ENCODE measurements at places on chromosomes 1 and 21.

DNA sequence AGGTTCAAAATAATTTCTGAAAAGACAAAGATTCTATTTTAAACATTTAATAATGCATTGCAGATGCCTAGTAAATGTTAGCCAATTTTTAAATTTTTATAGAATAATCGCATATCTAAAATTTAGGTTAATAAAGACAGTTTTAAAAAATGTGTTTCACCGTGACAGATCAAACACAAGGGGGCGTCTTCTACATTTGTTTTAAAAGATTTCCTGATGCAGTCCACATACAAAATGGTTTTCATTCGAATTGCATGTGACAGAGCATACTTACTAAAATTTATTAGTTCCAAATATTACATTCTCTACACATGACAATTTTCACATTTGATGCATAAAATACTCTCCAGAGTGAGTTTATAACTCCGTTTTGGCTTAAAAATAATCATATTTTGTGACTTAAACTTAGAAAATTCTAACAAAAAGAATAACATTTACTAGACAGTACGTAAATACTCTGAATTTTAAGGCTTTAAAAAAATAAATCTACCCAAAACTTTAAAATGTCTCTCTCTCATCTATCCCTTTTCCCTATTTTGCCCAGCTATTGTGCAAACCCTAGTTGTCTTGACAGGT lies 75.5 kb downstream of the ADAMTS1 start:
- DNase-seq = no peak

GRCh38 chr1:175459591-175460238 lies 267.1 kb upstream of the KIAA0040 start:
- DNase-seq = no peak

DNA sequence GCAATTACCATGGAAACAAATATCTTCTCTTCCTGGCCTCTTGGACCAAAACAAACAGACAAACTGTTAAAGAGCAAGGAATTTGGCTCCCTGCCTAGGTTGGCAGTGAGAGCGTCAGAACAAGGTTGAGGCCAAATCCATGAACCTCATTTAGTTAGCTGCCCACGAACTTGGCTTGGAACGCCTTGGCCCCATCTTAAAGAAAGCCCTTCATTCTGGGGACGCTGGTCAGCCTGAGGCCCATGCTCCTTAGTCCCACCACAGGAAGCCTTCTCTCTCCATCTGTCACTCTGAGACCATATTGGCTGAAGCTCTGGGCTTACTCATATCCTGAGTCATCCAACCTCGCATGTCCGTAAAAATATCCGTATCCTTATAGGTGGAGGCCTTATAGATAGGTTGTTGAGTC lies 62.4 kb upstream of the DIRAS3 start:
- no peak for DNase-seq

- no peak for DNase-seq
These were observed 137.6 kb downstream of the ZMYM4 start for GRCh38 chr1:35406103-35406502.

DNA sequence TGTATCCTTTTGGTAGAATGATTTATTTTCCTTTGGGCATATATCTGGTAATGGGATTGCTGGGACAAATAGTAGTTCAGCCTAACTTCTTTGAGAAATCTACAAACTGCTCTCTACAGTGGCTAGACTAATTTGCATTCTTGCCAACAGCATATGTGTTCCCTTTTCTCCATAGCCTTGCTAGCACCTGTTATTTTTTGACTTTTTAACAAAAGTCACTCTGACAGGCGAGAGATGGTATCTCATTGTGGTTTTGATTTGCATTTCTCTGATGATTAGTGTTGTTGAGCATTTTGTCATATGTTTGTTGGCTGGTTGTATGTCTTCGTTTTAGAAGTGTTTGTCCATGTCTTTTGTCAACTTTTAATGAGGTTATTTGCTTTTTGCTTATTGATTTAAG lies 99.8 kb downstream of the UCK2 start:
- DNase-seq = no peak

DNA sequence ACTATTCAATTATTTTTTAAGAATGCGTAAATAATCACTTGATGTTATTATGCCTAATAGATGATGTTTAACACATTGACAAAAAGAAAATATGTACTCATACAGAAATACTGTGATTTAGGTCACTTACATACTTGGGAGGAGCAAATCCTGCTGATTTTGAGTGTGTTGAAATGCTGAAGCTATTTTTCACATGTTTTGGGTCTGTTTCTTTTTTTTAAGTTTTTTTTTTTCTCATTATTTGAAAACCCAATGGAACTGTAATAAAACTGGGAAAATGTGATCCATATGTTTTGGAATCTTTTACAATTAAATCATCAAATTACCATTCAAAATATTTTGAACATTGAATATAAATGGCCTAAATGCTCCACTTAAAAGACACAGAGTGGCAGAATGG lies 366.2 kb upstream of the ADAMTS5 start:
- DNase-seq = no peak

DNA sequence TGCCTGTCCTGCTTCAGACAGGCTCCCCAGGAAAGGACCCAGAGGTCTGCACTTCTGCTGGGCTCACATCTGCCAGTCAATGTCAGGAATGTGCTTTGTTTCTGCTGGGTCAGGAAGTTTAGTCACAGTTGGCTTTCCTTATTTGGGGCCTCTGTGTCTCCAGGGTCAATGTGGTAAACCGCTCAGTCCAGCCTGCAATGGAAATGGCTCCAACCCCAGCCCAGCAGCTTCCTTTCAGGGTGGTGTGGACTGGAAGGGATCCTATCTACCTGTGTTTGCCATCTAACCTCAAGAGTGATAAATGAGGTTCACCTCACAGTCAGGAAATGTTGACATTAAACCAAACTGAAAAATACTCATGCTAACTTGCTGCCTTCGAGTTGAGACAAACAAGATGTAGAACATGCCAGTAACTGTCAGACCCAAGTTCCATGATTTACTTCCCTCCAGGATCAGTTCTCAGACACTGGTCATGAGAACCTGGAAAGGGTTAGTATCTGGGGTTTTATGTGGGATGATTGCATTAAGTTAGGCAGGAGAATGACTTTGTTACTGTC lies 20.3 kb downstream of the ENO1 start:
- no peak for DNase-seq

GRCh38 chr1:159867664-159868026 lies 5.2 kb upstream of the VSIG8 start:
- DNase-seq = peak; percentile 92

DNA sequence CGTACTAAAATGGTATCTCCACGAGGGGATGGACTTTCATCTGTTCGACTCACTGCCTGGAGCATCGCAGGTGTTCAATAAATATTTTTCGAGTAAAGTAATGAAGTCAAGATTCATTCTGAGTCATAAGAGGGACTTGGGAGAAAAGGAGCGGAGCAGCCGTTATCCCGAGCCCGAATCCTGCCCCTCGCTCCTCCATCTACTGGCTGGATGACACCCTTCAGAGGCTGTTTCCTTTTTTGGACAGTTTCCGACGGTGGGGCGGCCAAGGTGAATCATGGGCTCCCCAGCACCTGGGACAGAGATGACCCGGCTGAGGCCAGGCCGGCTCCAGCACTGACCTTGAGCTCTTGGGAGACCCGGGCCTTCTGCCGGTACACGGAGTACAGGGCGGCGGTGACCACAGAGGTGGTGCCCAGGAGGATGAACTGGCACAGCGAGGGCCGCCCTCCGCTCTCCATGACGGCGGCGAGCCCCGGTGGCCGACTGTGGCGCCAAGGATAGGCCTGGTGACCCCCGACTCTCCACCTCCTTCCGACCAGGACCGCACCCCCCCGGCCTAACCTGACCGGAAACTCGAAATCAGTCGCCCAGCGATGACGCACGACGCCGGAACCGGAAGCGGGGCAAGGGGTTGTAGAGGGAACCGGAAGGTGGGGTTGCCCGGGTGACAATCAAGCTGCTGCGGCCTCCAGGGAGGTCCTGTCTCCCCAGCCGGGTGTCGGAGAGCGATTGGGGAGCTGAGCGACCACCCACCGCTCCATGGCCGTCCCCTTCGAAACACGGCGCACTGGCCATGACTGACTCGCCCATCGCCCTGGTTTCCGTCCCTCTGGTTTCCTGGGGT lies at the start of gene MUL1:
Gene MUL1, minus strand, starts transcription at position 588 of the 847 bp plus-strand sequence. Its CDS starts 127 bp downstream, at position 461.
- DNase-seq = peak; percentile 66

- DNase-seq = no peak
These were observed 12.1 kb downstream of the PARP1 start for GRCh38 chr1:226395753-226396152.

DNA sequence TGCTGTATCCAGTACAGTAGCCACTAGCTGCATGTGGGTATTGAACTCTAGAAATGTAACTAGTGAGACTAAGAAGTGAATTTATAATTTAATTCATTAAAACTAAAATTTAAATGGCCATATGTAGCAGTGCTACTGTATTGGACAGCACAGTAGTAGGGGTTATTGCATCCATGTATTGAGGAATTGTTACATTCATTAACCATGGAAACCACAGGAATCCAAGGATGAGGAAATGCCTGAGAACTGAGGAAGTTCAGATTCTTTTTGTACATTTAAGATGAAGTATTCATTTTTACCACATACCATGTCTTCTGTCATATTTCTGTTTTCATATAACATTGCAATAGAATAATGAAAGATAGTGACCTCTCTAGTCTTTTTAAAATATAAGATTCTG lies 2.6 kb downstream of the MTF2 start:
- no peak for DNase-seq

Data from SHP77 treated with DMSO at 0.1 percent for 48 hours (cell line).